SK-N-SH treated with all-trans-retinoic acid at 6 μM for 48 hours (cell line): ENCODE measurements at places on chromosomes 11 and 22.

- no peak for ATAC-seq
Observed at GRCh38 chr22:44442186-44442815, 55.7 kb downstream of the RTL6 start.

DNA sequence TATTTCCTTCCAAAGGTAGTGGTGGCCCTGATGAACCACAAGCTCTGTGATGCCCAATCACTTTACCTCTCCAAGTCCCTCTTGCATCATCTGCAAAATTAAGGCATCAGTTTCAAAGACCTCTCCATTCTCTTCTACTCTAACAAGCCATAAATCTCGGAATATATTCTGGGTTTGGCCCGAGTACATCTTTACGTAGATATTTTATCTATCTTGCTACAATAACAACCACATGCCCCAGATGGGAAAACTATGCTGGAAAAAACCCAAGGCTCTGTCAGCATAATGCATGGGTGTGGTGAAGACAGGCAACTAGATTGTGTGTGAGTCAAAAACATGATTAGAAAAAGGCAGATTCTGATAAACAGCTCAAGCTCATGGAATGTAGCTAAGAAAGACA is 228.2 kb upstream of the BLID start:
- peak; percentile 82 for ATAC-seq

- ATAC-seq: no peak
Observed at GRCh38 chr22:45877036-45877380, 100.0 kb downstream of the WNT7B start.

- no peak for ATAC-seq
Observed at GRCh38 chr11:1623716-1624115, 1.8 kb upstream of the KRTAP5-4 start.

GRCh38 chr11:2523821-2524391 is 79.1 kb downstream of the KCNQ1 start:
- ATAC-seq: no peak

- ATAC-seq: no peak
Observed at GRCh38 chr11:10674440-10674855, 19.1 kb downstream of the IRAG1 start.

DNA sequence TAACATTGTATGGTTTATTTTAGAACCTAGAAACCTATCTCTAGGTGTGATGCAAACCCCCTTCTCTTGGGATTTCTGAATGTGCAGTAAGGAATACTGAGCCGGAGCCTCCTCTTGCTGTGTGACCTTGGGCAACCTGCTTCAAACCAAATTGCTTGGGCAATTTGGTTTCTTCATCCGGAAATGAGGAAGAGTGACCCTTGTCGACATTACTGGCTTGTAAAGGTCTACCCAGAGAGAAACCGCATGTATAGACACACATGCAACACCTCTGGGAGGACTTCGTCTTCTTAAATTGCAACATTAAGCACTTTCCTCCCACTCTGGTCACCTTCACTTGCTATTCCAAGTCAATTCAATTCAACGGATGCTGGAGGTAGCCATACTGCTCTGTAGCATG is 19.6 kb upstream of the TP53I11 start:
- no peak for ATAC-seq

DNA sequence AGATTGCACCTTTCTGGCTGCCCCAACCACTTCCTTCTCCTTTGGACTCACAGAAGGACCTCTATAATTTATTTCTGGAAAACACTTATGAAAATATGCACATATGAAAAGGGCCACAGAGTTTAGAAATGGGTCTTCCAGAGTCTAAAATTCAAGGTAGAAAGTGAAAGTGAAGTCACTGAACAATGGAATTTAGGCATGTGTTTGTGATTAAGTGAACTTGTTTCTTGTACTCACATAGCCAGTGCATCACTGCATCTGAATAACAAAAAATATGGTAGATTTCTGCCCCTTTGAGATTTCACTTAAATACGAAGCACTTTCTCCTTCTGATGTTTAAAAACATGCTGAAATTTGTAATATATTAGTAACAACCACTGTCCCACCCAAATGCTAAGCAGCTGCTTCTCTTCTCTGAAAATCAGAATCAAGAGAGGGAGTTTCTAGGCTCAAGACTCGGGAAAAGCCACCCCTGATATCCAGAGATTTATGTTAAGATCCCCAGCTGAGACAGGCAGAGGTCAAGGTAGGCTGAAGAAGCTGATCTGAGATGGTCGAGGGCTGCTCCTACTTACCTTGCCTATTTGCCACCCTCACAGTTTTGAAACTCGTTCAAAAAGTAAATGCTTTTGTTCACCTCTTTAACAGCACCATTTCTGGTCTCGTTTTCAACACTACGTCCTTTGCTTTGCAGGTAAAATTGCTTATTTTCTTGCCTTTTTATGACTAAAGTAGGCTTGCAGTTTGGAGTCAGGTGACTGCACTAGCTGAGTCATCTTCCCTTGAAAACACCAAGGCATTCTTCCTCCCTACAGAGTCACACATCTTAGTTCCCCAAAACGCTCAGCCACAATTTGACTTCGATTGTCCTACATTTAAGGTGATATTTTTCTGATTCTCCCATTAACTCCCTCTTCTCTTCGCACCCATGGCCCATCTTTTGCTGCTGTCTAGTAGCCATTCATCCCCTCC is at the start of gene XKR3:
TSS of gene XKR3 (minus strand) at position 696 of the 972 bp plus-strand sequence. CDS start 17,338 bp downstream, outside the sequence.
- ATAC-seq: peak; percentile 58; the same call in 2 of the 3 replicates

DNA sequence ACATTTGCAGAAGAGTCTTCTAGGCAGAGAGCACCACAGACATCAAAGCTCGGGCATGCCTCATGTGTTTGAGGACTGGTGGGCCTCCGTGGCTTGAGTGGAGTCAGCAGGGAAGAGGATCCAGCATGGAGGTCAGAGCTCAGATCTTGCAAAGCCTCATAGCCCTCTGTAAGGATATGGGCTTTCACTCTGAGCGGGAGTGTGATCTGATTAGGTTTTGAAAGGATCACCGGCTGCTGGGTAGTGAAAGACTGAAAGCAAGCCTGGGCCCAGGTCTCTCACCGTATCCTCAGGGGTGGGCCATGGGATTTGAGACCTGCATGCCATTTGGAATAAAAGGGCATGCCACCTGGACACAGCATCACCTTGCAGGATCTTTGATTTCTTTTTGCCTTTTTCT is 112.7 kb downstream of the TEAD1 start:
- ATAC-seq: peak; percentile 27

GRCh38 chr11:80727315-80727714 is 1286.5 kb upstream of the TENM4 start:
- no peak for ATAC-seq
